ENCODE measurements at places on chromosomes 16 and 17.

DNA sequence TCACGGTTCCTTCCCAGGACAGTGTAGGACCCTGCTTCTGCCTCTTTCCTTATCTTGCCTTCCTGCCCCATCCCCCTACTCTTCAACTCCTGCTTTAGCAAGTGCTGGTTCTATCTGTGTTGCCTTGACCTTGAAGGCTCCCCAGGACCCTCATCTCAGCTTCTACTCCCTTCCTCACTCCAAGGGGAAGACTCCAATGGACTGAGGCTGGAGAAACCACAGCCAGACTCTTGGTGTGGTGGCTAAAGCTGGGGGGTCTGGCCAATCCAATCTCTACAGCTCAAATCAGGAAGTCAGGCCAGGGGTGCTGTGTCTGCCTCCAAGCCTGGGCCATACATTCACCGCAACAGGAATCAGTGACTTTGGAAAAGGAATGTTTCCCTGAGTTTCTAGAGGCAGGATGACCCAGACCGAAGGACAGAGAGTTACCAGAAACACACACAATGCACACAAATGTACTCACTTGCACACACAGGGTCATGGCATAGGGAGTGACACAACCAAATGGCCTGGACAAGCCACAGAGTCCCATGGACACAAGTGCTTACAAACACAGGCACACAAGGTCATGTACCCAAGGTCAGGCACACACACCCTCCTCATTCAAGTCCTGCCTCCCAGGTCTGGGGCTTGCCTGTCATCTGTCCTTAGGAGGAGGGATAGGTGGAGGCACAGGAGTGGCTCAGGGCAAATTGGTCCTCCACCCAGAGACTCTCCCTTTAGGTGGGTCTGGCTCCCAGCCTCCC is 1.7 kb upstream of the HSD11B2 start:
- DNase-seq: no peak

- DNase-seq: no peak
These were observed 4.1 kb downstream of the NETO2 start for GRCh38 chr16:47139561-47140185.

GRCh38 chr17:78219396-78220150 is 5.5 kb downstream of the BIRC5 start:
- DNase-seq: no peak

DNA sequence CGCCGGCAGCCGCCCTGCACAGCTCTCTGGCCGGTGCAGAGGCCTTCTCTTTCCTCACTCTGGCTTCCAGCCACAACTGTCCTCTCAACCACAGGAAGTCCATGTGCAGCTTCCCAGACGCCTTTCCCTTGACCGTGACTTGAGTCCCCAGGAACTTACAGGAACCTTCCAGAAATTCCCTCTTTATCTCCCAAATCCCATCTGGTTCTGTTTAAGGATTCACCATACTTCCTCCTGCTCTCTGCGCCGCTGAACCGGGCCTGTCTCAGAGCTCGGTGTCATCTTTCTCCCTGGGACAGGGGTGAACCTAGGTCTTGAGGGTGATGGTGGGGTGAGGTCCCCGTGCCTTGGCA is 65.2 kb upstream of the ZNF469 start:
- no peak for DNase-seq

DNA sequence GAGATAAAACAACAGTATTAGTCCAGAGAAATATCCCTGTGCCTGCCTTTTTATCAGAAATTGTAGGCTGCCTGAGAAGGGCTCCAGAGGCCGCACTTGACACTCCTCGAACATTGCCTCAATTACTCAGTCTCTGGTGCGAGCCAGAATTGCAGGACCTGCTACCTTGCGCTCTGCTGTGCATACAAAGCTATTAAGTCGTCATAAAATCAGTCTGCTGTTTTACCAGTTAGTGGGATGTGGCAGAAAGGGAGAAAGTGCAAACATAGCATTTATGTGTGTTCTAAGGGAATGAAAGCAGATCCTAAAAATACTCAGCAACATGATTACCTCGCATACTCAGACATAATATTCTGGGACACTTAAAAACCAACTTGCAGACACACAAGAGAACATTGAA is 70.6 kb downstream of the TMC6 start:
- DNase-seq: no peak

- no peak for DNase-seq
These were observed 4.6 kb downstream of the ITGA2B start for GRCh38 chr17:44384823-44385286.

DNA sequence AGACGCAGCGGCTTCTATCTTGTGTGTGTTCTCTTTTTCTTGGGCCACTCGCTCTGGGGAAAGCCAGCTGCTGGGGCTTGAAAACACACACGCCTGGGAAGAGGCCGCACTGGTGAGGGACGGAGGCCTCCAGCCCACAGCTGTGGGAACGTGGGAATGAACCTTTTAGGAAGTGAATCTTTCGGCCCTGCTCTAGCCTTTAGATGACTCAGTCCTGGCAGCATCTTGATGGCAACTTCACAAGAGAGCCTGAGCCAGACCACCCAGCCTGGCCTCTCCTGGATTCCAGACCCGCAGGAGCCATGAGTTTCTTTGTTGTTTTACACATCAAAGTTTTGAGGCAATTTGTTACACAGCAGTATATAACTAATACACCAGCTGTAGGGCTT is 2.2 kb upstream of the PDPK1 start:
- DNase-seq: no peak

DNA sequence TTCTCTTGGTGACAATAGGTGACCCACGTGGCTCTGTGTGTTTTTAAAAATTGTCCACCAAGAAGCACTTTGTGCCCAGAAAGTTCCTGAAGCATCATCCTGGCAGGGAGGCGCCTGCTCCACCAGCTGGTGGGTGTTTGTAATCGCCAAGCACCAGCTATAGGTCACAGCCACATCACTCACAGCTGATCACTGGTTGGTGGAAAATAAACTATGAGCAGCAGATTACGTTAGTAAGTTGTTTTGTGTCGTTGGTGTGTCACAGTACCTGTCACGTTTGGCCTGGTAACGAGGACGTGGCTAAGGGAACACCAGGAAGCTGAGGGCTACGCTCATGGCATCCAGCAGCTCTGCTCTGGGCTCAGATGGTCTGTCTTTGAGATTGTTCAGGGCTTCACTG is 10.1 kb downstream of the MRM3 start:
- no peak for DNase-seq

- no peak for DNase-seq
These were observed 5.6 kb downstream of the STAT5B start for GRCh38 chr17:42270596-42270995.

DNA sequence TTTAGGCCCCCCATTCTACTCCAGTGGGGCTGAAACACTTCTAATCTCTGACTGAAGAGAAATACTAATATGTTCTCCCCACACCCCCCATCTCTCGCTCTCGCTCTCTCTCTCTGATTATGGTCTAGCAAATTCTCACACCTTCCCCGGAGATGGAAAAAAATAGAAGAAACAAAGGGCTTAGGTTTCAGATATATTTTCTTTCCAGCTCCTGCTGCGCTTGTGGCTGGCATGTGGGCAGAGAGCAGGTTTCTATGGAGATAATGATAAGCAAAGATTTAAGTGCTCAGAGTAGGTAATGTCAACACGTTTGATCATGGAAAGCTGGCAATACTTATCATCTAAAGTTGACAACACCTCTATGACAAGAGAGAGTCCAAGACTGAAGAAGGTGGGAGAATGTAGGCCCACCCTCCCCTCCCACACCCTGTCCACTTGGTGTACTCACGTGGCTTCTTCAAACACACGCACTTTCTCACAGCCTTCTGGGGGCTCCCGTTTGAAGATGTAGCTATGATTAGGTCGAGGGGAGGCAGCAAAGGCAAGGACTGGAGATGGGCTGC is 8.0 kb upstream of the SLC35B1 start:
- peak; percentile 46 for DNase-seq

DNA sequence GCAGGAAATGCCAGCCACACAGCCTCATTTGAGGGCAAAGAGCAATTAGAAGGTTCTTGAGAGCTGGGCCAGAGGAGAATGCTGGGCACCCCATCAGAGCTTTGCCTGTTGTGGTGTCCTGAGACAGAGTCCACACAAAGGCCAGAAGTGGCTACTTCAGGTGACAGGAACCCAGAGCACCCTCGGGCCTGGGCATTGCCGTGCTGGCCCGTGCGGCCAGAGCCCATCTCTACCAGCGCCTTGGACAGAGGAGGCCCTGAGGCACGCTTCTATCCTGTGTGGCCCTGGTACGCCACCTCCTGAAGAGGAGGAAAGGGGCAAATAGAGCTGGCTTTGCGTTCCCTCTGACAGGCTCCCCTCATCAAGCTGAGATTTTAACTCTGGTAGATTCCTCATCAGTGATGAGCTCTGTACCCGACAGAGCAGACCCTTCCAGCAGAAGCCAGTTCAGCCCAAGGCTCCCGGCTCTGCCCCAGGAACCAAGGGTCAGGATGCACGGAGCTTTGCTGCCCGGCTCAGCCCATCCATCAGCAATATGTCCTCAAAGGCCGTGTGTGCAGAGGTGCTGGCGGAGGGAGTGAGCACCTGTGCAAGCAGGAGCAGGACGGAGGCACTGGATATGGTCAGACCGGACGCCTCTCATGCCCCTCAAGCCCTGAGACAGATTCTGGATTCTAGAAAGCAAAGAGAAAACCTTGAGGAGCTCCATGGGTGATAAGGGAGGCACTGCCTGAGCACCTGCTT is 3.4 kb upstream of the RASD1 start:
- no peak for DNase-seq

DNA sequence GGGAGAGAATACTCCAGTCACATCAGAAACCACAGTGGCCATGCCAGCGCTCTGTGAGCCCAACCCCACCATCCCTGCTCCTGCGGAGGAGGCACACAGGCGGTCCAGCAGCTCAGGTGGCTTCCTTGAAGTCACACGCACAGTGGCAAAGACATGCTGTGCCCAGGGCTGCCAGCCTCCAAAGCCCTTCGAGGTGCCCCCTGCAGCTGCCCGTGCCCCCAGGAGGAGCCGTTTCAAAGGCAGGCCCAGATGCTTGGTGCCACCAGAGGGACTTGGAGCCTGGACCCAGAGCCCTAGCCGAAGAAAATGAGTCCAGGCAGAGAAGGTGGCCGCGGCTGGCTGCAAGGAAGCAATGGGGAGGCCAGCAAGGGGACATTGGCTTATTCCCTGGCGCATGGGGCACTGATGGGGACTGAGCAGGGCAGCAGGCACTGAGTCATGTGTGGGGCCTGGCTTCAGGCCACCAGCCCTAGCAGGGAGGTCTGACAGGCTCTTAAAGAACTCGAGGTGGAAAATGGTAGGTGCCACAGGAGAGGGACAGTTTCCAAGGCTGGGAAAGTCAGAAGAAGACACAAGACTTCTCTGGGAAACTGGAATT is 17.2 kb upstream of the CACNG1 start:
- no peak for DNase-seq

- DNase-seq: no peak
These were observed 219.5 kb downstream of the NTN1 start for GRCh38 chr17:9240659-9241370.

DNA sequence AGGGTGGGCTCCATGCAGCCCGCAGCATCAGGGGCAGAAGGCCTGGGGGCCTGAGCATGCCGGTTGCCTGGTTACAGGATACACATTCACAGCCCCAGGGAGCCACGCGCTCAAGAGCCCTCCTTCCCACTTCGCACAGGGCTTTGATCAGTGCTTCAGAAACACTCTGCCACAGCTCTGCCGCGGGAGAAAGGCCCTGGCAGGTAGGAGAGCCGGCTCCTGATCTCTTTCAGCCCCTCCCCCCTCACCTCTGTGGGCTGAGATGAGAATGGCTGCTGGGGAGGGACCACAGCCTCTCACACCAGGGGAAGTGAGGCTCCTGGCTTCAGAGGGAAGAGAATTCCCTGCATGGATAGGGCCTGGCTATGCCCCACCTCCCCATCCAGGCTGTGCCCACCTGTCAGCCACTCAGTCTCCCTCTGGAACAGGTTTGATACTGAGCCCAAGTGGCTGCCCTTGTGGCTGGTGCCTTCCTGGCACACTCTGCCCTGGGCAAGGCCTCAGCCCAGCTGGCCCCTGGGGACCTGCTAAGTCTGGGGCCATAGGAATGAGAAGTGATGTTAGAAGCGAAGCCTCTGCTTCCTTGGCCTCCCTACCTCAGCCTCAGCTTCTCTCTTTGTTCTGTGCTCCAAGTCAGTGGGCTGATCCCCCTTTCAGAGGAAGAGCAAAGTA is 8.6 kb downstream of the DOK4 start:
- no peak for DNase-seq

GRCh38 chr16:75364286-75364791 is 69.0 kb downstream of the CFDP1 start:
- no peak for DNase-seq

- DNase-seq: no peak
These were observed 28.1 kb upstream of the HNF1B start for GRCh38 chr17:37772982-37773381.

DNA sequence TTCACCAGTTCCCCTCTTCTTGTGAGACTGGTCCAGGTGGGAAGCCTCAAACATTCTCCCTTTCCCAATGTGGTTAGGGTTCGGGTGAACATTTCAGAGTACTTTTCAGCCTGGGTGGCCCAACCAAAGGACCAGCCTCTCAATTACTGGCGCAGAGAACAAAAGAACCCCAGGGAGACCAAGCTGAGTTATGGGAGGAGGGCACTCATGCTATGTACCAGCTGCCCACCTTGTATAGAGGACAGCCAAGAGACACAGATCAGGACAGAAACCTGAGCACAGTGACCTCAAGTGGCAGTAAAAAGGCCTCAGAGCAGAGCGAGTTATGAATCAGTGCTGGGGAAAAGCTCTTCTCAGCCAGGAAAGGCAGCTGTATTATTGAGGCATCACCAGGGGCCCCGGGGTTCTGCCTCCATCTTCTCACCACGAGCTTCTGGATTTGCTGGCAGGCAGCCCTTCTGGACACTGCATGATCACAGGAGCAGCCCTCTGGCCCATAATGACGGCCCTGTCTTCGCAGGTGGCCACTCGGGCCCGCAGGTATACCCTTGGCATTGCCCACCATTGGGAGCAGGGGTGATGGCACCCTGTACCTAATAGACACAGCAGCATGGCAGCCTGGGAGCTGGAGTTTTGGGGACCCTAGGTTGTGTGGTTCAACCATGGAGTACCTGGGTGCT is 3.8 kb downstream of the G6PC3 start:
- no peak for DNase-seq

- DNase-seq: no peak
These were observed 367.6 kb upstream of the ERCC4 start for GRCh38 chr16:13552062-13552959.

DNA sequence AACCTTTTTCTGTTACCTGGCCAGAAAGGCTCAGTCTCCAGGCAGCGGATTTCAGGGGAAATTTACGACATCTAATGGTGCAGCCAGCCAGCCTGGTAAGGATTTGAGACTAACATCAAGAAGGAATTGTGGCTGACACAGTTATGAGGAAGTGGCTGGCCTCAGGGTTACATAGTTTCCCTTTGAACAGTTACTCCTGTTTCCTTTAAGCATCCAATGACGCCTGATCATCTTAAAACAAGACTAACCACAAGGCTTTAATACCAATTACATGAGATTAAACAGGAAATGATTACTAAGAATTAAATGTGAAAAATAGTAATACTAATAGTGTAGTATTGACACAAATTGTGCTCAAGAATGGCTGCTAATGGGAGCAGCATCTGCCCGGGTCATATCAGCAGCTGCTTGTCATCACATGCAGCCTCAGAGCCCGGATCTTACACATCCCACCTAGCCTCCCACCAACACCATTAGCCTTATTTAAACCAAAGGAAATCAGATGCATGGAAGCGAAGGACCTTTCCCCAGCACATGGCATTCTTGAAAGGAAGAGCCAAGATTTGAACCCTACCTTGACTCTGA is 431.8 kb downstream of the PMP22 start:
- no peak for DNase-seq

GRCh38 chr16:88374736-88375135 is 8.0 kb upstream of the ZNF469 start:
- no peak for DNase-seq
